Omental fat pad (tissue), 4 donors: ENCODE measurements at places on chromosomes 11 and 22.

DNA sequence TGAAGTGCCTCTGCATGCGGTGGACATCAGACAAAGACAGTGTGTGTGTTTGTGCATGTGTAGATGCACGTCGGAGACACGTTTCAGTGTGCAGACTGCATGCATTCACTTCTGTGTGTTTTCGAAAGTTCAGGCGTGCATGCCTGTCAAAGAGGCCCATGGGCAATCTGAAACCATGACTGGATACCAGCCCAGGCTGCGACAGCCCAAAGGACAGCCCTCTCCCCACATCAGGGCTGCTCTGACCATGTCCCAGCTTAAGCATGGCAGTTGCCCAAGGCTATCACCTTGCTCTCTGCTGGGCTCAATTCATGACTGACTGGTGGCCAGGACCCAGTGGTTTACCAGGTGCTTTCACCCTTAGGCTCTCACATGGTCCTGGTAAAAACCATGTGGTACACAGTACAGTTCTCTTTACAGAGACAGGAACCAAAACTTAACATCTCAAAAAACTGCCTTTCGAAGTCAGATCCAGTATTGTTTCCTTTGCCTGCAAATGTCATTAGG lies 423.7 kb upstream of the CADM1 start:
- no peak for DNase-seq

DNA sequence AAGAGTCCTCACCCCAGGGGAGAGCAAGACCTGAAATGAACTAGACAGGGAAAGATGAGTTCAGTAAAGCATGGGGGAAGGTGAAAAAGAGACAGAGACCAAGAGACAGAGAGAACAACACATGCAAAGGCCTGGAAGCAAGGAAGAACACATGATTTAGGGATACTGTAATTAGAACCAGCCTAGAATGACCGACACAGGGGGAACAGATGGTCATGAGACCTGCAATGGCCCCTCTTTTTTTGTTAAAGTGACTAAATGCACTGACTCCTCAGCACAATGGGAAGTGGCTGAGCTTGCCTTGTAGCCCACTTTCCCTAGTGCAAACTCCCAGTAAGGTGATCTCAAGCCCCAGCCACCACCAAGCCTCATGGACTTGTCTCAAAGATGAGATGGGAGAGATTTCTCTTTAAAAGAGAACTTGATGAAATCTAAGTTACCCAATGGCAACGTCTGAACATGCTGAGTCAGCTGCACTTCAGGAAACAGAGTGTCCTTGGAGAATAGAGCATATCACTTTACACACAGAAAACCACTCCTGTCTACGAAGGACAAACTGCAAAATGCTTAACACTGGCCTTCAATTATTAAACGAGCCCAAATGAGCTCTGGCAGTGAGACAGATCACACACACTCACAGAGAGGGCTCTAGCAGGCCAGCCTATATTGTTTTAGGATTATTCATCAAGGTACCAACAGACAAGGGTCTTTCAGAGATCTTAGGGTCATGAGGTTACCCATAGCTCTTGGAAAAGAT lies 91.0 kb downstream of the SERGEF start:
- no peak for DNase-seq

- DNase-seq = no peak
Measured at GRCh38 chr22:40595497-40596234, 40.9 kb downstream of the MRTFA start.

DNA sequence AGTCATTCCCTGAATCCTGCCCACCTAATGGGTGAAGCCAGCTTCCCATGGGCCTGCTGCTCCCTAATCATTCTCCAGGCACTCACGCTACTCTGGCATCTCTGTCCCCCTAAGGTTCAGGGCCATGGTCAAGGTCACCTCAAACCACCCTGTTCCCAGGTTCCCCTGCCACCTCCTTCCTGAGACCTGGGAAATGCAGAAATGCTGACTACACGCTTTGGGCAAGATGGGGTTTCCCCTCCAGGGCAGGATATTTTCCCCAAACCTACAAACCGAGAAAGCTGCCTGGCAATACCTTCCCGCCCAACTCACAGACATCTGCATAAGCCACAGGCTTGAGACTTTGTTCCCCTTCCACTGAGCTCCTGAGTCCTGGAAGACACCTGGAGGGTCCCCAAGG lies 97.6 kb downstream of the FEZ1 start:
- DNase-seq = no peak

DNA sequence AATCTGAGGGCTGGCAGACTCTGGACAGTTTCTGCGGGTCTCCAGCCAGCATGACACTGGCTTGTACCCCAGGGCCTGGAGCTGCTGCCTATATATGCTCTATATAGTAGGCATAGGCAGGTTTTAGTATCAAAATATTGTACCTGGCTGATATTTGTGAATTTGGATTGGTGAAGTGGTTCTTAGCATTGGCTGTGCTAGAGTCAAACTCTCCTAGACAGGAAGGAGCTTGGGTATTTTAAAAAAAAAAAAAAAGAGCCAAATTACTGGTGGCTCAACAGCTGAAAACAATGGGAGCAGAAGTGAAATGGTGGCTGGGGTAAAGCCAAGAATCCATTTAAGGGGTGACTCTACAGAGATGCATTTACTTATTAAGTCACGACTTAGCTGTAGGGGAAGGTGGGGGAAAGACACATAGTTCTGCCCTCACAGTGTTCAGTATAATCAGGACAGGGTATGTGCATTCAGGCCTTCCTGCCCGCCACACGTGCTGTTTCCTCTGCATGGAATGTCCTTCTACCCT lies 11.0 kb upstream of the MTFP1 start:
- no peak for DNase-seq

GRCh38 chr11:28169816-28170215 lies 61.6 kb downstream of the METTL15 start:
- DNase-seq = no peak
